ENCODE measurements at places on chromosomes 2 and 18.

DNA sequence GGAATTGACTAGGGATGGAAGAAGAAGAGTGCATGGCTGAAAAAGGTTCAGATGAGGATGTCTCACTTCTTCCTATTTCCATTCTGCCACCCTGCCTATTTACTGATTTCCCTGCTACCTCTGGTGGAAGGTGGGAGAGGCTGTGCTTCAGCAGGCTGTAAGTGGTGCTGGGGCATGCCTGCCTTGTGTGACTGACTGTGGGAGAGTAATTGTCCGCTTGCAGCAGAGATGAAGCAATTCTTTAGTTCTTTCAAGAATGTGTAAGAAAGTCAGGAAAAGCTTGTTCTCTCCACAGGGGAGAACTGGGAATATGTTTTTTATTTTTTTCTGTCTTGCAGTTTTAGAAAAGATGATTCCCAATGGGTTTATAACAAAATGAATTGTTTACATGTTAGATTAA, 72.5 kb upstream of the NYAP2 start:
- DNase-seq: no peak

DNA sequence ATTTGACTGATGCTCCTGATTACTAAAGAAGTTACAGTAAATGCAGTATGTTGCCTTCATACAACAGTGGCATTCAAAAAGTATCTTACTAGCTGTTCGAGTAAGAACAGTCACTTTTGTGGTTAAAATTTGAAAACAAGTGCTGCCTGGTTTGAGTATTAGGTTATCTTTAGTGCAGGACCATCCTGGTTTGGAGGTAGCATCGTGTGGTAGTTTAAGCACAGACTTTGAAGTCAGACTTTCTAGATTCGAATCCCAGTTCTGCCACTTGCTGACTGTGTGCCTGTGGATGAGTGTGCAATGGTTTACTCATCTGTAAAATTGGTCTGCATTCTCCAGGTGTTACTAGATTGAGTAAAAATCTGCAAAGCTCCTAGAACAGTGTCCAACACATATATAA, 96.8 kb downstream of the SGPP2 start:
- DNase-seq: no peak

GRCh38 chr2:37671816-37672103, 318 bp upstream of the CDC42EP3 start:
- DNase-seq: no peak

- no peak for DNase-seq
Measured at GRCh38 chr2:15777795-15778371, 162.5 kb upstream of the MYCN start.

DNA sequence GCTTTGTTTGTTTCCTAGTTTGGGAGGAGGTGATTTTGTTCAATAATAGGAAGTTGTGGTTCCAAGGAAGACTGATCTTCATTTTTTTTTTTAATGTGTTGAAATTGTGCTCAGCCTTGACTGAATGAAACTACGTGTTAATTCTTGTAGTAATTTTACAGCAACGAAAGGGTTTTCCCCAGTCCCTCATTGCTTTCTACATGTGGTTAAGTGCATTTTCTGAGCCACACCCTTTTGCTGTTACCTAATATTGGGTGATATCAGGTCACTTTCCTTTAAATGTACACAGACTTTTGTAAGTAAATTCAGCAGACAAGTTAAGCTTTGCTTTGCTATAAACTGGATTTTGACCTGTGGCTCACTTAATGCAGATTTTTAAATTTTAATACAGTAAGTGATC, 73.6 kb downstream of the OTX1 start:
- DNase-seq: no peak

DNA sequence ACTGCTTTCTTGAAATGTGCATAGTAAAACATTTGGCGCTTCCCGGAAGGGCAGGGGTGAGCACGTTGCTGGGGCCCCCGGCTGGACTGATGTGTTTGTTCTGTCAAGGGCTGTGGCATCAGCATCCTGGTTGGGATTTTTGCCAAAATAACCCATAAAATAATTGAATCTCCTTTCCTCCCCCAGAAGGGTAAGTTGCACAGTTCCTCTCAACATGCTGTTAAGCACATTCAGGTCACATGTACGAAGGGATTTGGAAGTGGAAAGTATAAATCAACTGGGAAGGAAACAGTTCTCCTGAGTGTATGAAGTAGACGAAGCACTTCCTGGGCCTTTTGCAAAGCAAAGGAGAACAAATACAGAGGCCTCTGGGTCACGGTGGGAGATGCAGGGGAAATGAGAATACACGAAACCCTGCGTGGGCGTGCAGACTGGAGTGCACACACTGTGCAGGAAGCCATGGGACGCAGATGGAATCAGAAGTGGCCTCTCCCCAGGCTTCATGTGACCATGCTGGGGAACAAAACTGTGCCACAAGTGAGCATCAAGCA, 183.9 kb downstream of the LPIN1 start:
- DNase-seq: no peak

GRCh38 chr2:202104286-202104870, 31.3 kb downstream of the KIAA2012 start:
- DNase-seq: no peak

DNA sequence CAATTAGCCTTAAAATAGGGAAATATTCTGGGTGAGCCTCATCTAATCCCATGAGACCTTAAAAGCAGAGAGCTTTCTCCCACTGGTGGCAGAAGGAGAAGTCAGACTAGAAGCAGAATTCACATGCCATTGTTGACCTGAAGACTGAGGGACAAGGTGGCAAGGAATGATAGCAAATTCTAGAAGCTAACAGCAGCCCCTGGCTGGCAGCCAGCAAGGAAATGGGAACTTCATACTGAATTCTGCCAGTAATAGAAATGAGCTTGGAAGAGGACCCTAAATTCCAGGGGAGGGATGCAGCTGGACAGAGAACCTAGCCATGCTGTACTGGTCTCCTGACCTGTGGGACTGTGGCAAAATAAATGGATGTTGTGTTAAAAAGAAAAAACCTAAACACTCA, 19.5 kb downstream of the B3GNT7 start:
- DNase-seq: no peak

DNA sequence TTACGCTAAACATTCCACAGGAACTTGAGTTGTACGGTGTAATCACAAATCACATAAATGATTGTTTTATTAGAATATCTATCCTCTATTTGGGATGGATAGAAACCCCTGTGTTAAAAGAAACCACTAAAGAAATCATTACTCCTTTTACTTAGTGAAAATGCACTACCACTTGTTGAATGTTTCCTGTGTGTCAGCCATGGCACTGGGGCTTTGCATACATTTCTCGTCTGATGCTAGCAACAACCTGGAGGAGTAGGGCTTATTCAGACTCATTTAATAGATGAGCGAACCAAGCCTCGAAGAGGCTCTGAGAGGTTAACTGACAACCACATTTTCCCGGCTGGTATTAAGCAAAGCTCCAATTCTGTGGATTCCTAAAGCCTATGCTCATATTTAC, 60.5 kb upstream of the PELI1 start:
- DNase-seq: no peak

- no peak for DNase-seq
Measured at GRCh38 chr2:230870544-230871360, 6.0 kb downstream of the ITM2C start.

DNA sequence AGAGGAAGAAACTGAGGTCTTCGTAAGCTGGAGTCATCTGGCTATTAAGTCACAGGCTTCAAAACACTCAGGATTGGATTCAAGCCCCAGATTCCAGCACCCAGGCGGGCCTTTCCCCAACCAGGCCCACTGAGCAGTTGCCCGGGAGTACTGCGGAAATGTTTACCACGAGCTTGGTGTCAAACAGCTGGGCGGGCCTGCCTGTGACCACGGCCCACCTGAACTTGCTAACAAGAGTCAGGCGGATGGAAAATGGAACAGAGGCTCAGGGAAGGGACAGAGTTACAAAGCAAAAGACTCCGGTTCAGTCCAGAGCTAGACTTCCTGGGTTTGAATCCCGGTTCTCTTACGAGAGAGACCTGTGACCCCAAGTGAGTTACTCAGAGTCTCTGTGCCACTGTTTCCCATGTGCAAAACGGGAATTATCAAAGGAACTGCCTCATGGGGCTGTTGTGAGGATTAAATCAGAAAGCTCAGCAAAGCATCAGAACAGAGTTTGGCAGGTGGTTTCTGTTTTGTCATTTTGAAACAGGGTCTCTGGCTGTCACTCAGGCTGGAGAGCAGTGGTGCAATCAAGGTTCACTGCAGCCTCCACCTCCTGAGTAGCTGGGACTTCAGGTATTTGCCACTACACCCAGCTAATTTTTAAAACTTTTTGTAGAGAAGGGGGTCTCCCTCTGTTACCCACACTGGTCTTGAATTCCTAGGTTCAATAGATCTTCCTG, 49.0 kb upstream of the TFCP2L1 start:
- no peak for DNase-seq

- no peak for DNase-seq
Measured at GRCh38 chr2:100039291-100039980, 103.0 kb downstream of the AFF3 start.

DNA sequence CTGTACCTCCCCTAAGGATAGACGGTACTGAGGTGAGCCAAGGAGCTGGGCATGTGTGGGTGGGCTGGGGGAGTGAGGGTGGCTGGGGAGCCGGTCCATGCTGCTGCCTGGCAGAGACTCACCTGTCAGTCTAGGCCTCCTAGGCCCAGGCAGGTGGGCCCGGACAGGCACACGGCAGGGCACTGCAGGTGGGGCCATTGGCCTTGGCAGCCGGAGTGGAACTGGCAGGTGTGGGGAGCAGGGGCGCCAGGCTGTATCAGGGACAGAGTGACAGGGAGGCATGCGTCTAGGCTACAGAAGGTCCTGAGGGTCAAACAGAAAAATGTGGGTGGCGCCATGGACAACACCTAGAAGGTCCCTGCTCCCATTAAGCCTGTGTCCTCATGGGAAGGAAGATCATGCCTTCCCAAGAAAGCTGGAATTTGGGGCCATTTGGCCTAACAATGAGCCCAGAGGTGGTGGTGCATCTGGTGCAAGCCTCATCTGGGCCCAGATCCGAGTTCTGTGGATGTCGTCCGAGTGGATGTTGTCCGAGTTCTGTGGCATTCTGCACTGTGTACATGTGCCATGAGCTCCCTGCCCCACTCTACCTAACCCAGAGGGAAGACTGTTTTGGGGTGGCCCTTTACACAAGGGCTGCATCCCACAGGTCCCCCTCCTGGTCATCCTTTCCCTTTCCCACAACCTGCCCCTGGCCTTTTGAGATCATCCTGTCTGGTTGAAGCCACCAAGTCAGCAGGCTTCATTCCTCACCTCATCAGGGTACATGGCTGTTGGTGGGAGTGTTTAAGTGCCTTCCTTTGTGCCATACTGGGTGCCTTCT, 249.7 kb downstream of the GLI2 start:
- no peak for DNase-seq

DNA sequence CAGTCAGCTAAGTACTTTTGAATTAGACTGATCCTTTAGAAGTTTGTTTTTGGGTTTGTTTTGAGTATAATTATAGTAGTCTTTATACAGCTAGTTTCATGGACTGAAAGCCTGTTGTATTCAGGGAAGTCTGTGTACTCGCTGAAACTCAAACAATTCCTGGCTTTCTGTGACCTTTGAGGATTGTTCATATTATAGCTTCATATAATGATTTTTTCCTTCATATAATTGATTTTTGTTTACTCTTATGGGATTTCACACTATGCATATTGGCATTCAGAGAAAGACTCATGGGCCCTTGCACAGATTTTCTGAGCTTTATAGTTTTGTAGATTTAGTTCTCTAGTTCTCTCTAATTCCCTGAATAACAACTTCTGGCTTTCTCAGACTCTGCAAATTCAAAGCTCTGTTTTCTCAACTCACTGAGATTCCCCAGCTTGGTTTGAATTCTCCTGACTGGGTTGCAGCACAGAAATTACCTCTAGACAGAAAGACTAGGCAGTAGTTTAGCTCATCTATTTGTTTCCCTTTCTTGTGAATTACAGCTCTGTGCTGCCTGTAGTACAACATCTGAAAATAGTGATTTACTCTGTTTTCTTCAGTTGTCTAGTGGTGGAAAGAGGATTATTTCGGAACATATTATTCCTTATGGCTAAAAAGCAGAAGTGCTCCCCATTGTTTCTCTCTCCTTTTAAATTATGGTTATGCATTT, 495.9 kb upstream of the CNTNAP5 start:
- no peak for DNase-seq

- no peak for DNase-seq
Measured at GRCh38 chr2:129061069-129061768, 742.6 kb upstream of the HS6ST1 start.

DNA sequence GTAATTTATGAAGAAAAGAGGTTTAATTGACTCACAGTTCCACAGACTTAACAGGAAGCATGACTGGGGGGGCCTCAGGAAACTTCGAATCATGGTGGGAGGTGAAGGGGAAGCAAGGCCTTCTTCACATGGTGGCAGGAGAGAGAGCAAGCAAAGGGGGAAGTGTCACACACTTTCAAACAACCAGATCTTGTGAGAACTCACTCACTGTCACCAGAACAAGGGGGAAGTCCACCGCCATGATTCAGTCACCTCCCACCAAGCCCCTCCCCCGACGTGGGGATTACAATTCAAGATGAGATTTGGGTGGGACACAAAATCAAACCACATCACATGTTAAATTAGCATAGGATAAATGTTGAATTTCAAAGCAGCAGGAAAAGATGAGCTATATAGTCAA, 56.2 kb downstream of the STRADB start:
- no peak for DNase-seq

DNA sequence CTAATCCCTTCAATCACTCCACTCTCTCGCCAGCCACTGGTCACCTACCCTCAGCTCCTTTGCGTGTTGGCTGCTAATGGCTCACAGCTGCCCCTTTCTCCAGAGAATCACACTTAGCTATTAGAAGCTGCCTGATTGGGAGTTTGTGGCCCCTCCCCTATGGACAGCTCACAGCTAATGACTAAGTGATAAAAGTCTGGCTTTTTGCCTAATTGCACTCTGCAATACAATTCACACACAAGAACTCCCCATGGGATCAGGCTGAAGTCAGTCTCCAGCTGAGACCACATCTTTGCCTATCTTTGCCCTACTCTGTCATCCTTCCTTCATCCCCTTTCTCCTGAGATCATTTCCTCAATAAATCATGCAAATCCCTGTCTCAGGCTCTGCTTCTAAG, 701.9 kb upstream of the RAB6C start:
- DNase-seq: no peak

GRCh38 chr2:20481798-20482405, 35.0 kb downstream of the RHOB start:
- DNase-seq: no peak

DNA sequence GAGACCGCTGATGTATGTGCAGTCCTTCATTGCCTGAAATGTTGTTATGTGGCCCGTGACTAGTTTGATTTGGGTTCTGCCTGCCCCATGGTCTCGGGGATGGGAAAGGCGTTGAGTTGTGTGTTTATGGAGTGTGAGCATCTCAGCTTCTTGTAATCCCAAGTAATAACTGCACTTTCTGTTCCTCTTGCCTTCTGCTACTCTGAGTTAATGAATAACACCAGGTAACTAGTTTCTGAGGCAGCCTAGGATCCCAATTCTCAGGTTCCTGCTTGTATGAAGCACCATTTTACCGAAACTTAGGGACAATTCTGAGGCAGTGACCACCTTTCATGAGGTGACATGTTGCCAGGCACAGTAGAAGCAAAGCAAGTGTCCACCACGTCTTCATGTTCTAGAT, 170.0 kb downstream of the ALK start:
- no peak for DNase-seq

DNA sequence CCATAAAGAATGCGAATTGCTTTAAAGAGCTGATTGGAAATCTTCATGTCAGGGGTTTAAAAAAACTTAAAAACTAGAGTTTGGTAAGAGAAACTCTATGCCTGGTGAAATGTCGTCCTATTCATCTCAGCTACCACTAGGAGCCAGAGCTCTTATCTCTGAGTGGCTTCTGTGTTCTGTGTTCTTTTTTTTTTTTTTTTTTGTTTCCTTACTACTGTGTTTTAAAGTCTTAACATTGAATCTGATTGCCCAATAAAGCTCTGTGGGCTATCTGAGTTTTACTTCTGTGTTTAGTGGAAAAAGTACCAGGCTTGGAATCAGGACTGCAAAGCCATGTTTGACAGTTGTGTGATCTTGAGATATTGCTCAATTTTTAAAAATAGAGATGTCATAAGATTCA, 494.8 kb downstream of the RIT2 start:
- no peak for DNase-seq
